T-helper 9 cell (primary cell): ENCODE measurements at places on chromosomes 3 and 15.

GRCh38 chr3:101530686-101531047 is 17.7 kb upstream of the SENP7 start:
- DNase-seq = no peak

- no peak for DNase-seq
Observed at GRCh38 chr3:108847187-108847586, 24.6 kb downstream of the TRAT1 start.

GRCh38 chr15:68990992-68991500 is 23.4 kb upstream of the NOX5 start:
- no peak for DNase-seq

GRCh38 chr3:138249636-138250035 is 62.5 kb downstream of the ARMC8 start:
- DNase-seq = no peak

DNA sequence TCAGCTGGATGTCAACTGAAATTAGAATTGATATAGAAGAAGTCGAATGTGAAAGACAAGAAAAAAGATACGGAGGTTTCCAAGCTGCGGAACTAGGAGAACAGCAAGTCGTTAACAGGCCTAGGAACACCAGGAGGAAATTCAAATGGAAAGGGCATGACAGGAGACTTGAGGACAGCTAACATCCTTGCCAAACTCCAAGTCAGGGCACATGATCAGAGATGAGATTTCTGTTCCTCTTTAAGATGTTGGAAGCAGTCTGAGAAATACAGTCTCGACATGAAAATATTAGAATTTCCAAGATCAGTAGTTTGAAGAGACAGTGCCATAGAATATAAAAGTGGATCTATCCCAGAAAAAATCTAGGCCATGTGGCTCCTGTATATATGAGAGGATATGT is 5.0 kb downstream of the MYO5A start:
- no peak for DNase-seq

DNA sequence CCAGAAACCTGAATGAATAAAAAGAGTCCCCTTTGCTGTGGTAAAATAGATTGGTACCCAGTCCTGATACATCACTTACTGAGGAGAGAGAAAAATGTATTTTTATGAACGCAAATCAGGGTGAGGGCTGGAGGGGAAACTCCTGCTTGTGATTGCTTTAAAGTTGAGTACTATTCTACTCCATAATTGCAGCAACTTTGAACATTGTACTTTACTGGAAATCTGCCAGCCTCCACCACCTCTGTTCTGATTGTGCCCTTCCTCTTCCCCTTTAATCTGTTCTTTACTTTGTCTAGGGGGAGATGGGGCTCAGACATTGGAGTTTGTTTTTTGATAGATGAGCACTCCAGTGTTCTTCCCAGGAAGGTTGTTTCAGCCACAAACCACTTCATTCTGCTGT is 81.9 kb downstream of the C3orf38 start:
- DNase-seq = no peak

- no peak for DNase-seq
Observed at GRCh38 chr15:78263907-78264303, 457 bp upstream of the DNAJA4 start.

- DNase-seq = no peak
Observed at GRCh38 chr3:53813876-53814275, 32.3 kb downstream of the CHDH start.

DNA sequence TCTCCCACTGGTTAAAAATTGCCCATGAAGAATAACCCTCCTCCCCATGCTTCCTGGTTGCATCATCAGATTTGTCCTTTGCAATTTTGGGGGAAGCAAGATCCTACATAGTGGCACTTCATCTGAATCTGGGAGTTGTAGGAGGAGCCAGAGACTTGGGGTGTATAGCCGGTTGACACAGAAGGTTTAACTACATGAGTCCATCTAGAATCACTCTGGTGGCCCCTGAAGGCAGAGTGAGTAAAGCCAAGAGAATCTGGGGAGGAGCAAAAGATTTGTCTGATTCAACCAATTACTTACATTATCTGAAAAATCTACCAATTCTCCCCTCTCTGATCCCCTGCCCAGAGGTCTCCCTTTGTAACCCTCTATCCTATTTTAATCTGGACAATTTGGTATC is 50.1 kb downstream of the SYN2 start:
- no peak for DNase-seq

DNA sequence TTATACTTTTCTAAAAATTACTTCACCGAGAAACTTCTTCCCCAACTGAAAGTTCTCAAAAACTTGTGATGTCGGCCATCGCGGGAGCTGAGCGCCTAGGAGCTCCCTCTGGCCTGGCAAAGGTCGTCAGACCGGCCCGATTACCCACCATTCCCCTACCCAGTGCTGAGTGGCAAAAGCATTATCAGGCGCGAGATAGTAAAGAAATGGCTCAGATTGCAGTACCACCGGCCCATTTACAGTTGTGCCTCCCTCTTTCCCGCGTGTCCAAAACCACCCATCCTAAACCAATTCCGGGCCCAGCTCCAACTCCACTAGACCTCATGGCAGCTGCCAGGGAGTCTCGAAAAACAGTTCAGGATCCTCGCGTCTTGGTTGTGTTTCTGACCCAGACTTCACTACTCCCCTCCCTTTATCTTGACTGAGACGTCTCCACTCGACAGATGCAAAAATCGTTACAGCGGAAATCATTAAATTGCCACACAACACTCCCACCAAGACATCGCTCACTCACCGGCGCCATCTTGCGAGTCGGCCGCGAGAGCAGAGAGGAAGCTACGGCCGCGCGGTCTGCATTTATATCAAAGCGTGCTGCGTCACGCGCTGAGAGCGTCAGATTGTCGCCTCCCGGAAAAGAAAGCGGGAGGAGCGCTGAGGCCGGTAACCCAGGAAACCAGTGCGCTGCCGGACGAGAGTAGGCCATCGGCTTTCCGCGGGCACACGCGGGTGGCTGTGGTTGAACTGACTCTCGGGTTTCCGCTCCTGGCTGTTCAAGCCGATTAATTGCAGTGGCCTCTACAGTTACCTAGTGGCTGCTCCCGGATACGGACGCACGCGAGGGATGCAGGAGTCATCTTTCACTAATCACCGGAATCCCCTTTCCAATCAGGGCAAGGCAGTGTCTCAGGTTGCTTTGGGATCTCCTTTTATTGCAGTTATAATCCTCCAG is at the start of gene RPL22L1:
RPL22L1 (minus strand) TSS at position 551 of the 949 bp plus-strand sequence; CDS start at position 523, 28 bp downstream.
- DNase-seq = peak; percentile 85

- no peak for DNase-seq
Observed at GRCh38 chr3:187746059-187746441, 782 bp upstream of the BCL6 start.

GRCh38 chr3:102059145-102059943 is 210.0 kb downstream of the NFKBIZ start:
- no peak for DNase-seq

DNA sequence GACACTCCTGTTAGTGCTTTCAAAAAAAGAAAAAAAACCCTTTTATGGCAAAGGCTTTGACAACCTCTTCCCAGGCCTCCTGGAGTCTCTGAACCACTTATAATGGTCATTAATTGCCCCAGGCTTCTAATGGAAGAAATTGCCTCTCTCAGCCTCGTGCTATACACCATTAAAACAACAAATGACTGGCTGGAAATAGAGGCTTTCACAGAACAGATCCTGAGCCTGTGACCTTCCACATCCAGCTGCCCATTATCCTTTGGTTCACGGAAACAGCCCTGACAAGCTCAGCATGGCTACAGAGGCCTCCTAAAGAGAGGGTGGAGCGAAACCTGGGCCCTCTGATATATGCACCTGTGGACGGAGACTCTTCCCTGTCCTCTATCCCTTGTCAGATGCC is 26.8 kb upstream of the MKRN3 start:
- DNase-seq = no peak

DNA sequence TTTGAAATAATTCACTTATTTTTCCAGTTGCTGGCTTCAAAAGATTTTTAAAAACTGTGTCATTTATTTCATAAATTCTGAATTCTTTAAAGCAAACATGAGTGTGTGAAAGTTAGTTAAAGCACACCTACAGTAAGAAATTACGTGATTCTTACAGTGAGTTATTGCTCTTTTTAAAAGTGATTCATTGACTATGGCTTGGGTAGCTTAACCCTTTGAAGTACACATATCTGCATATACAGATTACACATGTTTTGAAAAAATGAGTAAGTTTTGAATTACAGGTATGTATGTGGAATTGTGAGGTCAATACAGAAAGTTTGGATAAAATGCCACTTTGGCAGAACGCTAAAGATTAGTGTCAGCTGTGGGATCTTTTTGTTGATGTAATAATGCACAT is 64.5 kb upstream of the MBNL1 start:
- DNase-seq = no peak

DNA sequence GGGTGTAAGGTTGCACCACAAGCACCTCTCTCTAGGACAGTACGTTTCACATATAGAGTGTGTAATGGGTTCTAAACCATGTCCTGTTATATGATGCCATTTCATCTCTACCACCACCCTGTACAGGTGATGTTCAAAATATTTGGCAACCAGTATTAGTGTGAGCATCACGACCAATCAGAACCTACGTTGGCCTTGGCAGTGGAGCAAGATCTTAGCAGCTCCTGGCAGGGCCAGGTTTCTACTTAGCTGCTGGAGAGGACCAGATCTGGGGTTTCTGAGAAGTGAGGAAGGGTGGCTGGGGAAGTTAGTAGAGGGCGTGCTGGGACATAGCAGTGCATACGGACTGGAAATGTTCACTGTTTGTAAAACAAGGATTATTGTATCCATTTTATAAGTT is 23.1 kb upstream of the MITF start:
- no peak for DNase-seq

DNA sequence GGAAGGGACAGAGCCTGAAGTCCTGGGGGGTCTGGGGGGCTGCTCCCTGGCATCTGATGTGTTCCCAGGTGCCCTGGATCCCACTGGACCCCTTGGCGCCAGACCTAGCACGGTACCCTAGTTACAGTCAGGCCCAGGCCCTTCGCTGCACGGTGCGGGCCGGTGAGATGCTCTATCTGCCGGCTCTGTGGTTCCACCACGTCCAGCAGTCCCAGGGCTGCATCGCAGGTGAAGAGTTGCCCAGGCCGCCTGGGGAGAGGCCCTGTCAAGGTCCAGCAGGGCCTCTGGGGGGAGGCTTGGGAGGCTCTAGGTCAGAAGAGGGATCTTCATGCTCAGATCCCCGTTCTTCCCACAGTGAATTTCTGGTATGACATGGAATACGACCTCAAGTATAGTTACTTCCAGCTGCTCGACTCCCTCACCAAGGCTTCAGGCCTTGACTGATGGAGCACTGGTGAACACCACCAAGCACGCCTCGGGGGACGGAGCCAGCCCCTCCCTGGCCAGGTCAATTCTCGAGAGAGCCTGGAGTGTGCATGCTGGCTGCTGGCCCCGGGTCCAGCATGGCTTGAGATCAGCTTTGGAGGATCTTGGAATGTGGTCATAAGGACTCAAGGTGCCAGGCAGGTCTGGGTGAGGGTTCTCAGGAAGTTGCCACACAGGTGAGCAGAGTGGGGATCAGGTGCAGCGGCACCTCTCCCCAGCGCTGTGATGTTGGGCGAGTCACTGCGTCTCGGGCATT is 1.8 kb upstream of the PLA2G4B start:
- DNase-seq = no peak

- no peak for DNase-seq
Observed at GRCh38 chr3:130773366-130773765, 26.7 kb upstream of the PIK3R4 start.

DNA sequence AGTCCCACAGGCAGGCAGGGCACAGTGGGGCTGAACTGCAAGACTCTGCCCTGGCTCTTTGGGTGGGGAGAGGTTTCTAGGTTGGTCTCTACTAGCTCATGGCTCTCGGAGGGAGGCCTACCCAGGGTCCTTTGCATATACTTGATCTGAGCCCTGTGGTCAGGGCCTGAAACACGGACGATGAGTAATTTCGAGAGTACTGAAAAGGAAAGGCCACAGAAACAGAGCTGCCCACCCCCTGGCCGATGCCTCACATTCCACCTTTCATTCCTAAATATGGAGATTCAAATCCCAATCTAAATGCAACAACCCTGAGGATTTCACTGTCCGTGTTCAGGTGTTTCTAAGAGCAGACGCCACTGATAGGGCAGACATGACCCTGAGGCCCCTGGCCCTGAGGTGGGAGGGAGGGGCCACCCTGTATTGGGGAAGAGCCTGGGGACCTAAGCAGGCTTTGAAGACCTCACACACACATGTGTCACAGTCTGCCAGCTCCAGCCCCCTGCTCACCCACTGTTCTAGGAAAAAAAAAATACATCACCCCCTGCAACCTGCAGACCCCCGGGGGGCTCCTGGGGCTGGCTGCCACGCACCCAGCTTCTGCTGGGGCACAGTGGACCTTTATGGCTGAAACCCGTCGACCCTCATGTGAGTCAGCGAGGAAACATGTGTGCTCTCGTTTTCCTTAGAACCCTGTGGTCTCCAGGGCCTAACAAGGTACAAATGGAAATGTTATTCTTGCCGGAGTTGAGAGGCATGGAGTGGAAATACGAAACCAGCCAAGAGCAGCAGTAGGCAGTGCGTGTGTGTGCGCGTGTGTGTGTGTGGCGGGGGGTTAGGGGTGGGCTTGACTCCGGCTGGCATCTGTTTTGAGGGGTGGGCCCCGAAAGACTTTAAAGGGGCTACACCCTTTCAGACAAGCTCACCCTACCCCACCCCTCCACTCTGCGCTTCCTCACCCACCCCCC is 112.7 kb downstream of the CHSY1 start:
- no peak for DNase-seq

DNA sequence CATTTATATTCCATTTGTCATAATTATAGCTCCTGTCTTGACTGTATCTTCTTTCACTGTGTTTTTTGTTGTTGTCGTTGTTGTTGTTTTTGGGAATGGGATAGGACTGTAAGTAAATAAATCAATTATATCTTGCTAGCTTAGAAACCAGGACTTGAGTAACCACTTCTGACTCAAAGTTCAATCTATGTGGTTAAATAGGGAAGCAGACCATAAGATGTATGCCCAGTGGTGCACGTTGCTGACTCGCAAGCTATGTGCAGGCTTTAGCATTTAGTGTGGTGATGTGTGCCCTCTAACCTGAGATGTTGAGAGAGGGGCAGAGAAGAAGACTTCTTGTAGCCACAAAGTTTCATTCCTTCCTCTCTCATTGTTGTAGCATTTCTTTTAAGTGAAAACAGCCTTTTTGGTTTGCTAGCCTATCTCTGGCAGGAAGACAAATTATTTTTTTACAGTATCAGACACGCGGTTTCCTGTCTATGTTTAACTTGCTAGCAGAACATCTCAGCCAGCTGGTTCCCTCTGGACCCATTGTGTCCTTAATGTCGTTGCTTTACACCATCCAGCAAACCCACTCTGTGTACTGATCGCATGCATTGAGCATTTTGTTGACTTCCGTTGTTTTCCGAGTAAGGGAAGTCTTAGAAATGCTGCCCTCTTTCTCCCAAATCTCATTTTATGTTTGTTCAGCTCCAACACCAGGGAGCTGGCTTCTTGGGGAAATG is 52.1 kb downstream of the TGFBR2 start:
- DNase-seq = peak; percentile 20

GRCh38 chr3:108292905-108293328 is 3.4 kb upstream of the HHLA2 start:
- DNase-seq = no peak

GRCh38 chr3:134348524-134348923 is 25.7 kb downstream of the AMOTL2 start:
- no peak for DNase-seq

DNA sequence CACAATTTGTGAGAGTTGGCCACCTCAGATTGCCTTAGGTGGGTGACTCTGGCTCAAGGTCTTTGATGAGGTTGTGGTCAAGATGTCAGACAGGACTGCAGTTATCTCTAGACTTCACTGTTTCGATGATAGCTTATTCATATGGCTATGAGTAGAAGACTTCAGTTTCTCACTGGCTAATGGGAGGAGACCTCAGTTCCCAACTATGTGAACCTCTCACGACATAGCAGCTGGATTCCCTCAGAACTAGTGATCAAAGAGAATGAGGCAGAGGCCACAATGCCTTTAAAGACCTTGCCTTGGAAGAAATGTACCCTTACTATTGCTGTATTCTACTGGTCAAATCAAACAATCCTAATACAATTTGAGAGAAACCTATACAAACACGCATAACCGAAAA is 607.5 kb upstream of the ROBO2 start:
- DNase-seq = no peak
